ENCODE measurements at places on chromosomes 4 and X. TPM values are rescaled to one million over a fixed set of nuclear protein-coding genes. Genes with fewer than 3 reads are reported as not detected.

BRS3 gene
- not detected for total RNA-seq

AFM gene
- total RNA-seq: not detected

PABPC1L2B gene
- not detected for total RNA-seq

RHOH gene
- total RNA-seq: not detected

ATP11C gene
- total RNA-seq: 33.3 TPM

SYN1 gene
- not detected for total RNA-seq

SAGE1 gene
- not detected for total RNA-seq

QRFPR gene
- total RNA-seq: not detected

SCD5 gene
- 16.6 TPM for total RNA-seq

STPG2 gene
- total RNA-seq: 0.19 TPM

APBB2 gene
- 56.8 TPM for total RNA-seq

NAP1L3 gene
- 1.5 TPM for total RNA-seq

PCDH18 gene
- 2.5 TPM for total RNA-seq

MAGEB10 gene
- not detected for total RNA-seq

Data from A172 (cell line).